Type B pancreatic cell (in vitro differentiated cells): ENCODE measurements at places on chromosomes 2 and 18. TPM values are rescaled to one million over a fixed set of nuclear protein-coding genes. Genes with fewer than 3 reads are reported as not detected.

- DNase-seq, result no peak
These were observed 1380.1 kb downstream of the SUCLG1 start for GRCh38 chr2:83079007-83079406.

DNA sequence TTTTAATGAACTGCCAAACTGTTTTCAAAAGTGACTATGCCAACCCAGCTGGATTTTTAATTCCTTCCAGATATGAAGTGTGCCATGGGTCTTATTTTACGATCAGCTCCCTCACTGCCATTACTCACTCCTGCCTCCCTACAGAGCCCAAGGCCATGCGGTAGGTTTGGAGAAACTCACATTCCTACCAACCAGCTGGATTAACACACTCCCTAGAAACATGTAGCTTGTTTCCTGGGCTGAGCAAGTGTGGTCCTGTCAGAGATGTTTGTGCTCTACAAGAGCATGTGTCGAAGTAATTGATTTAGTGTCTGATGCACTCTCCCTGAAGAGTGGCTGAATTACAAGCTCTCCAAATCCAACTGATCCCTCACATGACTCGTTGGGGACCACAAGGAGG, 82.5 kb downstream of the SPP2 start:
- no peak for DNase-seq

DNA sequence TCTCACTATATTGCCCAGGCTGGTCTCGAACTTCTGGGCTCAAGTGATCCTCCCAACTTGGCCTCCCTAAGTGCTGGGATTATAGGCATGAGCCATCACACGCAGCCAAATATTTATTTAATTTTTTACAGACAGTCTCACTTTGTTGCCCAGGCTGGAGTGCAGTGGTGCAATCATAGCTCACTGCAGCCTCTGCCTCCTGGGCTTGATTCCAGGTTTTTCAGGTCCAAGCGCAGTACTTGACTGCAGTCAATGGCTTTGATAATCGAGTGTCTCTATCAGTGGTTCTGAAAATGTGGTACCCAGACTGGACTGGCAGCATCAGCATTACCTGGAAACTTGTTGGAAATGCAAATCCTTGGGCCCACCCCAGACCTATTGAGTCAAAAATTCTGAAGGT, 63.1 kb downstream of the PLB1 start:
- no peak for DNase-seq

DNA sequence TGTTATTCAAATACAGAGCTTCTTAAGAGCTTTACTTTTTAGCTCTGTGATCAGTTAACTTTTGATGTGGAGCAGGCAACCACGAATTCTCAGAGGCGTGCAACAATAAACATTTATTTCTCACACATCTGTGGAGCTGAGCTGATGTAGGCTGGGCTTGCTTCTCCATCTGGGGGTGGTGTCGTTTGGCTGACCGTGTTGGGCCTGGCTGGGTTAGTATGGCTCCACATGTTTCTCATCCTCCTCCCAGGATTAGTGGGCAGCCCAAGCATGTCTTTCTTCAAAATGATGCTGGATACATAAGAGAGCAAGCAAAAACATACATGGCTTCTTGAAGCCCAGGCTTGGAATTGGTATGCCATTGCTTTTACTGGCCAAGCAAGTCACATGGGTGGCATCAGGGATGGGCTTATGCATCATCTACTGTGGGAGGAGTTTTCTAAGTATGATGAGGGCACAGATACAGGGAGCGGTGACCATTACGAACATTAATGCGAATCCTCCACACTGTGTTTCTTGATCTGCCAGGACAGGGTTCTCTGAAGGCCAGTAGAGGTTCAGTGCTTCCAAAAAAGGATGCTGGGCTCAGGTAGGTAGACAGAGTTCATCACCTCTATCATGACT, 157.0 kb upstream of the TNP1 start:
- DNase-seq, result no peak

XIRP2 gene
- 0.19 and 0.21 TPM in 2 replicates for total RNA-seq

- DNase-seq, result no peak
These were observed 1848.6 kb upstream of the CELF4 start for GRCh38 chr18:39414009-39414700.

SERPINB3 gene
- total RNA-seq, result 0.86 and 0.94 TPM in 2 replicates

DNA sequence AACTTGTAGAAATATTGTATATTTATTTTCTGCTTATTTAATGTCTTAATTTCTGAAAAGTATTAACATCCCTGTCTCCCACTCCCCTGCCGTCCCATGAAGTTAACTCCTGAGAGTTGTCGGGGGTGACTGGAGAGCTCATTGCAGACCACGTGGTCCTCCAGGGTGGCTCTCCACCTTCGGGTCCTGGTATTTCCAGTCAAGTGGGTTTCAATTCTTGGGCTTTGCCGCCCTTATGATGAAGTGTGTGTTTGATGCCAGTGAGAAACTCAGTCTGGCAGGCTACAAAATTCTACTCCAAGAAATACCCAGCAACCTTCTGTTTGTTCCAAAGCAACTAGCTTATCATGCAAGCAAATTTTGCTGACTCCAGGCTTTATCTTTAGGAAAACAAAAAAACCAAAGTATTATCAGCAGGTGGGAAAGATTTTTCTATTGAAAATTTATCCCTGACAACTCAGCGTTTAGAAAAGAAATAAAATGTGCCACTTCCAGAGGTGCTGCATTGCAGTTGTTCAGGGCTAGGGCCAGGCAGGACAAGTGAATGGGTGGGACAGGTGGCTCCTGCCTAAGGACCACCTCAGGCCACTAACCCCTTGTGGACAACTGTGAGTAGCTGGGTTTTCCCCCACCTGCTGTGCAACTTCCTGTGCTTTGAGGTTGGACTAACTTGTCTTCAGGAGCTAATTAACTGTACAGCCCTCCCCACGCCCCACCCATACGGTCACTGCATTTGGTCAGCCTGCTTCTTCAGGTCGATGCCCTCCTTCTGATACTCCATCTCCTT, 46.6 kb downstream of the BCL2L11 start:
- DNase-seq, result no peak

TCF23 gene
- total RNA-seq, result not detected in 2 replicates

MLPH gene
- total RNA-seq, result 14.8 and 16.7 TPM in 2 replicates

GRCh38 chr2:150626934-150627411, 139.5 kb upstream of the RND3 start:
- DNase-seq, result no peak
